Dermis lymphatic vessel endothelial cell (primary cell): ENCODE measurements at places on chromosomes 6 and 20. TPM values are rescaled to one million over a fixed set of nuclear protein-coding genes. Genes with fewer than 3 reads are reported as not detected.

CDSN gene
- total RNA-seq: under 0.01 TPM in 1 of 2 replicates, not detected in the other

XKR7 gene
- under 0.01 TPM in 1 of 2 replicates, not detected in the other for total RNA-seq

CCN6 gene
- total RNA-seq: not detected in 2 replicates

PDE7B gene
- 4.5 and 18.2 TPM in 2 replicates for total RNA-seq

HLA-DPA1 gene
- 4.6 and 6.9 TPM in 2 replicates for total RNA-seq

PRIM2 gene
- total RNA-seq: 9.6 and 10.5 TPM in 2 replicates

RALGAPB gene
- 18.3 and 22.1 TPM in 2 replicates for total RNA-seq

FILIP1 gene
- total RNA-seq: 0.52 and 0.98 TPM in 2 replicates

RHAG gene
- 0.09 and 0.11 TPM in 2 replicates for total RNA-seq

LBP gene
- total RNA-seq: under 0.01 TPM in 1 of 2 replicates, not detected in the other

CMTR1 gene
- 26.9 and 31.6 TPM in 2 replicates for total RNA-seq

BANF2 gene
- total RNA-seq: not detected in 2 replicates

TAF8 gene
- 14.7 and 17.3 TPM in 2 replicates for total RNA-seq

COL12A1 gene
- 1.7 and 2.5 TPM in 2 replicates for total RNA-seq

RAET1E gene
- total RNA-seq: not detected in 2 replicates

TSHZ2 gene
- total RNA-seq: 4.4 and 5.4 TPM in 2 replicates

TLDC2 gene
- total RNA-seq: 0.09 and 0.11 TPM in 2 replicates

PKIB gene
- total RNA-seq: 0.17 TPM in 1 of 2 replicates, not detected in the other

PPIL6 gene
- total RNA-seq: 0.43 and 1.0 TPM in 2 replicates
